MM.1S (cell line): ENCODE measurements at places on chromosomes 13 and 19.
A peak's percentile ranks its signal among the peaks of the same experiment; 100 is the strongest.

GRCh38 chr19:41646589-41647204, 19.8 kb upstream of the CEACAM4 start:
- no peak for DNase-seq

DNA sequence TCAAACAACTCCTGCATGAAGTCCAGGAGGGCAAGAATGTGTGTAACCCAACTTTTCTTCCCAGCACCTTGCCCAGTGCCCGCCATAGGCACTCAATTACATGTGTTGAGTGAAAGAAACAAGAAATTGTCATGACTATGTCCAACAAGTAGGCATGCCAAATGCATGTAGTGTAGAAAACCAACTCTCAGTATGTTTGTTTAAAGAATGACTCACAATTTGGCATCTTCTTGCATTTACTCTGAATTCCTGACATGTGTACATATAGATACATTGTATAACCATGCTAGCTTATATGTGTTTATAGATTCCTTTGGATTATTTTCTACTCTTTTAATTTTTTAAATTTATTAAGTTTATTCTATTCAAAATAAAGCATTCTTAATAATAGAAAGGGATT, 305.0 kb downstream of the EFNB2 start:
- DNase-seq: no peak

GRCh38 chr19:38975214-38975860, at the start of gene FBXO17:
TSS of gene FBXO17 (minus strand) at chr19:38975742. CDS start at chr19:38950319, 25,423 bp downstream.
- no peak for DNase-seq

GRCh38 chr13:45257638-45258333, 56.9 kb upstream of the KCTD4 start:
- DNase-seq: no peak

GRCh38 chr13:22800526-22801401, 380.0 kb upstream of the SGCG start:
- DNase-seq: no peak

GRCh38 chr19:4075373-4075772, 8.7 kb upstream of the ZBTB7A start:
- DNase-seq: no peak

- no peak for DNase-seq
Observed at GRCh38 chr19:2113439-2114211, 16.9 kb downstream of the IZUMO4 start.

- no peak for DNase-seq
Observed at GRCh38 chr13:52896827-52897659, 48.6 kb upstream of the PCDH8 start.

GRCh38 chr19:41398598-41398997, 980 bp downstream of the BCKDHA start:
- DNase-seq: no peak

GRCh38 chr19:16160943-16161560, 12.3 kb downstream of the CIB3 start:
- no peak for DNase-seq

DNA sequence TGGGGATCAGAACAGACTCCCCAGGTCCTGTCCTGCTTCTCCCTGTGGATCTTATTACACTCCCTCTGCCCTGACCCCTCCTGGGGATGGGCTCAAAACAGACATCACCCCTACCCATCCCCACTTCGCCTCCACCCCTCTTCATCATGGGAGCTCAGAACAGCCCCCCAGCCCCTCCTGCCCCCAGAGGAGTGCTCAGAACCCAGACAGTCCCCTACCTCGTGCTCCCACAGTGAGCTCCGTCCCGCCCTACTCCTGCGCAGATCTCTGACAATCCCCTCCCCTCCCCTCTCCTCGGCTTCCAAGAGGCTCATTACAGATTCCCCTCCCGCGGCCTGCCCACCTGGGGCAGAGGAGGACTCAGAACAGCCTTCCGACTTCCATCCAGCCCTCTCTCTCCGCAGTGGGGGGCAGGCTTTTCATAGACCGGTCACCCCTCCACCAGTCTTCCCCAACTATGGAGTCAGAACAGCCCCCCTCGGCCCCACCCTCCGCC, 6.1 kb downstream of the NXNL1 start:
- DNase-seq: no peak

- no peak for DNase-seq
Observed at GRCh38 chr13:93377196-93377595, 150.6 kb downstream of the GPC6 start.

DNA sequence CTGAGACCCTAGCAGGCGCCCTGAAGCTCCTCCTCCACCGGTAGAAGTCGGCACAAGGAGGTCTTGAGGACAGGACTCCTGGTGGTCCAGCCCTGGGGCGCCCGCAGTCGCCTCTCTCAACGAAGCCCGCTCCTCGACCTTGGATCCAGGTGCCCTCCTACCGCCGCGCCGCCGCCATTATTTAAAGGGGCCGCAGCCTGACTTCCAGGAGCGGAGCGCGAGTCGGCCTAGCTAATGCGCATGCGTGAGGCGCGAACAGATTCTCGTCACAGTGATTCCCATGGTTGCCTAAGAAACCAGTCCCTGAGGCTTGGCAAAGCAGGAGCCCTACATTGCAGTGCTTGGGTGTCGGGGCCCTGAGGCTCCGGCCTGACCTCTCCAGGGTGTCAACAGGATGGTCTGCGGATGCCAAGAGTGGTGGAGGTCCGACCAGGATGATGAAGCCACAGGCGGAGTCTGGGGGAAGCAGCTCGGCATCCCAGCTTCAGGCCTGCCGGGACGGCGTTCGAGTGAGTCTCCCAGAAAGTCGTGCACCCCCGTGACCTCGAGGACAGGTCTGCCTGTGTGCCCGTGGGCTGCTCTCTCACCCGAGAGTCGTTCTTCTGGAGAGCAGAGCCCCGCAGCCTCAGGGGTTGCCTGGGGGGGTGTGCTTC, 66.0 kb upstream of the ZNF420 start:
- no peak for DNase-seq

DNA sequence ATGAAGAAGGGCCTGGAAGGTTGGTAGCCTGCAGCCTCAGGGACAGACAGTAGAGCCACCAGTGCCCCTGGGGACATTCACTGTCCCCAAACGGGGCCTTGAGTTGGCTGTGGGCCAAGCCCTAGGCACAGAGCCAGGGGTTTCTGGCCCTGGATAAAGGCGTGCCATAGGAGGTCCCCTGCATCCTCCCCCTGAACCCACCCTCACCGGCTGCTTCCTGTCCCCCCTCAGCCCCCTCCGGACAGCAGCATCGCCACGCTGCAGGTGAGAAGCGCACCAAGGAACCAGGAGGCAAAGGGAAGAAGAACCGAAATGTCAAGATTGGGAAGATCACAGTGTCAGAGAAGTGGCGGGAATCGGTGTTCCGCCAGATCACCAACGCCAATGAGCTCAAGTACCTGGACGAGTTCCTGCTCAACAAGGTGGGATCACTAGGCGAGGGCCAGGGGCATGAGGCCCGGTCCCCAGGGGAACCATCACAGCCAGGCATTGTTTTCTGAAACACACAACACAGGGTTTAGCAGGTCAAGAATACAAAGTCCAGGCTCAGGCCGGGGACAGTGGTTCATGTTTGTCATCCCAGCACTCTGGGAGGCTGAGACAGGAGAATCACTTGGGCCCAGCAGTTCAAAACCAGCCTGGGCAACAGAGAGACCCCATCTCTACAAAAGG, 14.6 kb upstream of the USE1 start:
- DNase-seq: no peak

GRCh38 chr13:76466043-76466442, 420.2 kb downstream of the KCTD12 start:
- no peak for DNase-seq

DNA sequence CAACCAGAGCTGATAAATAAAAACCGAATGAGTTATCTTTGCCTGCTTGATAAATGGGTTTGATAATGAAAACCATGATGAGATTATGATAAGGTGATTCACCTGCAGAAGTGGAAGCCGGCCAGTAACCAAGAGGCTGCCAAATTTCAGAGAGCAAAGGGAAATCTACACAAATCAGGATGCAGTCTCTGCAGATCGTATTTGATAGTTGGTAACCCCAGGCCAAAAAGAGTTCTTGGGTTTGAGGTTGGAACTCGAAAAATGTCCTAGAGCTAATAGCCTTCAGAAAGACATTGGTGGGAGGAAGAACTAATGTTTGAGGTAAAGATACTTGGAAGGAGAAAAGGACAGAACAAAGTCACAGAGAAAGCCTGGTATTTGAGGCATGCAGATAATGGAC, 9.6 kb upstream of the LATS2 start:
- DNase-seq: no peak

DNA sequence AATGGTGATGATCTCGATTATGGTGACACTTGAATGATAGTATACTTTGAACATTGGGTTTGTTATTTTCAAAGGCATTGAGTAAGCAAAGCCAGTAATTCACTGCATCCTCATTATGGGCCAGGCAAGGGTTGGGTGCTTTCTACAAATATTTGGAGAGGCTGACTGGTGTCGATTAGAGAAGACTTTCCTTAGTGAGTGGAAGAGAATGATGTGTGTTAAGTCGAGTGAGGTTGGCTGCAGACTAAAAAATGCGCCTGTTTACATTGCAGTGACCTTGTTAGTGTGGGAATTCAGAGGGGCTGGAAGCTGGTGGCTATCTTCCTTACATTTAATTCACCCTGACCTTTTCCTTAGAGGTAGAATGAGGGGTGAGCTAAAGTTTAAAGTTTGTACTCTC, 22.4 kb upstream of the RNF113B start:
- DNase-seq: no peak

GRCh38 chr13:41533266-41534052, 76.1 kb downstream of the RGCC start:
- no peak for DNase-seq

GRCh38 chr13:94412870-94413597, 66.4 kb downstream of the DCT start:
- no peak for DNase-seq

DNA sequence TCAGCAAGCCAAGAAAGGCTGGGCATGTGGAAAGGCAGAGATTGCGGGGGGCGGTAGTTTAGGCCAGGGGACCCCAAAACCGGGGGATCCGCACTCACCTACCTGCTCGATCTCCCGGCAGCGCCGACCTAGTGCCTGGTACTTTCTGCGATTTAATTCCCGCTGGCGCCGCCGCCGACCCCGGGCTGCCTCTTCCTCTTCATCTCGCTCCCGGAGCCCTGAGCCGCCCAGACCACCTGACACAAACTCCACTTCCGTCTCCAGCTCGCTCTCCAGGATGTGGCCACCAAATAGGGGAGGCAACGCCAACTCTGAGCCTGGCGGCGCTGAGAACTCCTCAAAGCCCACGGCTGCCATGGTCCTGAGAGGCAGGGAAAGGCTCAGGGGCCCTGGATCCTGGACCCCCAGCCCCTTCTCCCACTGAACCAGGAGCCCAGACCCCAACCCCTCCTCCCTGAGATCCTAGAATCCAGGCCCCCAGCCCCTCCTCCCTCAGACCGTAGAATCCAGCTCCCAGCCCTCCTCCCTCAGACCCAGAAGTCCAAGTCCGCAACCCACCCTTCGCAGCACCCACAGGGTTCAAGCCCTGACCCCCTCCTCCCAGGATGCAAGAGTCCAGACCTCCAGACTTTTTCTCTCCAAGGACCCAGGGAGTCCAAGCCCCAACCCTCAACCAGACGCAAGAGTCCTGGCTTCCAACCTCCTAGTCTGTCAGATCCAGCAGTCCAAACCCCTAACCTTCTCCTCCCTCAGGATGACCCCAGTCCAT, 933 bp downstream of the TFPT start:
- no peak for DNase-seq

GRCh38 chr19:32651729-32652140, 23.2 kb downstream of the ANKRD27 start:
- no peak for DNase-seq

- no peak for DNase-seq
Observed at GRCh38 chr13:102856557-102856956, 10.7 kb downstream of the ERCC5 start.

- no peak for DNase-seq
Observed at GRCh38 chr13:108200781-108201398, 14.4 kb downstream of the LIG4 start.

GRCh38 chr13:47672245-47673008, 328.6 kb downstream of the SUCLA2 start:
- no peak for DNase-seq

DNA sequence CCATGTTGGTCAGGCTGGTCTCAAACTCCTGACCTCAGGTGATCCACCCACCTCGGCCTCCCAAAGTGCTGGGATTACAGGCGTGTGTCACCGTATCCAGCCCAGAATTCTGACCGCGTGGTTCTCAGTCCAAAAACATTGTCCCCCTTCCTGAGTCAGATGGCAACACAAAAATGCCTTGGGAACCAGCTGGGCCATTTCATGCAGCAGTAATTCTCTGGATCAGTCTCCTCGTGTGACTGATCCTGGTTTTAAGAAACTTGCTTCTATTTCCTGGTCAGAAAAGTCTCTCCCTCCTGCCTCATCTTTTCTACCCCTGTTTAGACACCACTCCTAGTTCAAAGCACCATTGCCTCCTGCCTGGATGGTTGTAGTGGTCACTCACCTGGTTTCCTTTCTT, 60.9 kb upstream of the USP29 start:
- DNase-seq: no peak

DNA sequence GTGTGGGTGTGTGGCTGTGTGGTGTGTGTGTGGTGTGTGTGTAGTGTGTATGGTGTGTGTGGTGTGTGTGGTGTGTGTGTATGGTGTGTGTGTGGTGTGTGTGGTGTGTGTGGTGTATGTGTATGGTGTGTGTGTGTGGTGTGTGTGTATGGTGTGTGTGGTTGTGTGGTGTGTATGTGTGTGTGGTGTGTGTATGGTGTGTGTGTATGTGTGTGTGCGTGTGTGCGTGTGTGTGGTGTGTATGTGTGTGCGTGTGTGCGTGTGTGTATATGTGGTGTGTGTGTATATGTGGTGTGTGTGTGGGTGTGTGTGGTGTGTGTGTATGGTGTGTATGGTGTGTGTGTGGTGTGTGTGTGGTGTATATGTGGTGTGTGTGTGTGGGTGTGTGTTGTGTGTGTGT, 8.1 kb downstream of the SHISA7 start:
- DNase-seq: no peak

DNA sequence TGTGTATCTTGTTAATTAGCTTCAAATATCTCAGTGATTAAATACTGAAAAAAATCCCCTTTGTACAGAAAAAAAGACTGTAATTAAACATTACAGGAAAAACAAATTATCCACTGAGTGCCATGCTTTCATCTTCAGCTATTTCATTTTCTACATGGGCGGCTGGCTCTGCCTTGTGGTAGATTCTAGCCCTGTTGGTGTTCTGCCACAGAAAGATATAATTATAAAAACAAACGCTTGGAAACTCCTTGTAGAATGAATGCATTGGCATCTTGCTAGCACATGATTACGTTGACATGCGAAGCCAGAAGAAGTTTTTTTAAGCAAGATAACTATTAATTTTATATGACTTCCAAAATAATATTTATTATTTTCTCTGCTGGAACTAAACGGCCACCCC, 496.8 kb downstream of the MYO16 start:
- DNase-seq: no peak

- no peak for DNase-seq
Observed at GRCh38 chr13:98719527-98720250, 32.8 kb downstream of the SLC15A1 start.

GRCh38 chr13:45865414-45865813, 13.9 kb upstream of the SIAH3 start:
- DNase-seq: no peak

- DNase-seq: peak; percentile 55
Observed at GRCh38 chr19:5804516-5805461, at the start of gene NRTN. TSS of gene NRTN (plus strand) at chr19:5805067. CDS start at chr19:5824166, 19,099 bp downstream.
